ENCODE measurements at places on chromosomes 11 and 22. TPM values are rescaled to one million over a fixed set of nuclear protein-coding genes. Genes with fewer than 3 reads are reported as not detected.

The ZNF280B gene
- 0.11 TPM for total RNA-seq

GRCh38 chr11:48002561-48002960 lies 22.2 kb downstream of the PTPRJ start:
- no peak overlapping the region for H3K27ac ChIP-seq
- H3K4me1 ChIP-seq: peaks cover 47% of the 10 kb centered on the region
- no peak overlapping the region for H3K4me3 ChIP-seq
- no peaks in the 10 kb centered on the region for H3K36me3 ChIP-seq
- no peaks in the 10 kb centered on the region for H3K27me3 ChIP-seq
- no peak for DNase-seq

DNA sequence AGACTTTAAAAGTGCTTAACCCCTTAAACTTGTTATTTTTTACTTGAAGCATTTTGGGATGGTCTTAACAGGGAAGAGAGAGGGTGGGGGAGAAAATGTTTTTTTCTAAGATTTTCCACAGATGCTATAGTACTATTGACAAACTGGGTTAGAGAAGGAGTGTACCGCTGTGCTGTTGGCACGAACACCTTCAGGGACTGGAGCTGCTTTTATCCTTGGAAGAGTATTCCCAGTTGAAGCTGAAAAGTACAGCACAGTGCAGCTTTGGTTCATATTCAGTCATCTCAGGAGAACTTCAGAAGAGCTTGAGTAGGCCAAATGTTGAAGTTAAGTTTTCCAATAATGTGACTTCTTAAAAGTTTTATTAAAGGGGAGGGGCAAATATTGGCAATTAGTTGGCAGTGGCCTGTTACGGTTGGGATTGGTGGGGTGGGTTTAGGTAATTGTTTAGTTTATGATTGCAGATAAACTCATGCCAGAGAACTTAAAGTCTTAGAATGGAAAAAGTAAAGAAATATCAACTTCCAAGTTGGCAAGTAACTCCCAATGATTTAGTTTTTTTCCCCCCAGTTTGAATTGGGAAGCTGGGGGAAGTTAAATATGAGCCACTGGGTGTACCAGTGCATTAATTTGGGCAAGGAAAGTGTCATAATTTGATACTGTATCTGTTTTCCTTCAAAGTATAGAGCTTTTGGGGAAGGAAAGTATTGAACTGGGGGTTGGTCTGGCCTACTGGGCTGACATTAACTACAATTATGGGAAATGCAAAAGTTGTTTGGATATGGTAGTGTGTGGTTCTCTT lies 2.8 kb downstream of the MALAT1 start:
- H3K36me3 ChIP-seq: peaks cover 75% of the 10 kb centered on the region
- peak overlapping the region; percentile 98 for H3K4me3 ChIP-seq
- peak overlapping the region; percentile 100 for H3K27ac ChIP-seq
- peaks cover 15% of the 10 kb centered on the region for H3K4me1 ChIP-seq

- H3K27ac ChIP-seq: no peak overlapping the region
- no peak overlapping the region for H3K4me3 ChIP-seq
- no peaks in the 10 kb centered on the region for H3K4me1 ChIP-seq
- H3K27me3 ChIP-seq: peaks cover 27% of the 10 kb centered on the region
- DNase-seq: no peak
- H3K36me3 ChIP-seq: no peaks in the 10 kb centered on the region
These were observed 8.3 kb upstream of the POU2AF1 start for GRCh38 chr11:111387363-111387762.

The USH1C gene
- total RNA-seq: not detected

GRCh38 chr11:134071766-134072402 lies 3.0 kb downstream of the JAM3 start:
- H3K4me1 ChIP-seq: 0 out of 2 replicates have a peak, but pooled peaks cover 10% of the 10 kb centered on the region

The MAP6 gene
- total RNA-seq: 9.9 TPM

GRCh38 chr22:28142361-28142961 lies 223.4 kb upstream of the PITPNB start:
- DNase-seq: peak; percentile 91
- H3K4me3 ChIP-seq: peak overlapping the region; percentile 59
- no peaks in the 10 kb centered on the region for H3K36me3 ChIP-seq
- H3K4me1 ChIP-seq: peaks cover 68% of the 10 kb centered on the region
- H3K27ac ChIP-seq: peak overlapping the region; percentile 94

GRCh38 chr11:65083134-65083833 lies 556 bp downstream of the CDCA5 start:
- H3K27me3 ChIP-seq: no peaks in the 10 kb centered on the region
- peak; percentile 30 for DNase-seq
- 0 out of 2 replicates have a peak, but pooled peaks cover 5% of the 10 kb centered on the region for H3K4me1 ChIP-seq
- H3K36me3 ChIP-seq: peaks cover 9% of the 10 kb centered on the region
- peak overlapping the region; percentile 89 for H3K27ac ChIP-seq

GRCh38 chr22:37183432-37184379 lies 4.3 kb downstream of the C1QTNF6 start:
- H3K4me1 ChIP-seq: peaks cover 22% of the 10 kb centered on the region
- H3K27me3 ChIP-seq: no peaks in the 10 kb centered on the region
- no peaks in the 10 kb centered on the region for H3K36me3 ChIP-seq
- H3K27ac ChIP-seq: no peak overlapping the region

Measured in GM23248 (cell line).